ENCODE measurements at places on chromosomes 7 and 10.

- no peak for DNase-seq
Observed at GRCh38 chr10:49761201-49761788, 828 bp downstream of the OGDHL start.

DNA sequence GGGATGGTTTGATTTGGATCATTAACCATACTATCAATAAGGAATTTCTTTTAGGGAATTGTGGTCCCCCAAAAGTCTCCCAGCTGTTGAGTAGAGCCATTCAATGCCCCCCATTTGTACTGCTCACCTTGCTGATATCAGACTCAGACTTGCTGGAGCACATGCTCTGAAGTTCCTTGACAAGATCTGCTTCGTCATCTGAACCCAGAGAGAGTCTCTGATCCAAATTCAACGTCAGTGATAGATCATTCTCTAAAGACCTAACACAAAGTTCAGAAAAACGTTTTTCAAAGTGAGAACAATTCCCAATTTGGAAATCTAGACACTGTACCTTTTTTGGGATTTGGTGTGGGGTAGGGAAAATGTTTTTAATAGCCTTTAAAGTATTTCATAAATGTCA is 153.9 kb downstream of the CTTNBP2 start:
- no peak for DNase-seq

- DNase-seq, result no peak
Observed at GRCh38 chr10:120970595-120971529, 119.7 kb downstream of the WDR11 start.

DNA sequence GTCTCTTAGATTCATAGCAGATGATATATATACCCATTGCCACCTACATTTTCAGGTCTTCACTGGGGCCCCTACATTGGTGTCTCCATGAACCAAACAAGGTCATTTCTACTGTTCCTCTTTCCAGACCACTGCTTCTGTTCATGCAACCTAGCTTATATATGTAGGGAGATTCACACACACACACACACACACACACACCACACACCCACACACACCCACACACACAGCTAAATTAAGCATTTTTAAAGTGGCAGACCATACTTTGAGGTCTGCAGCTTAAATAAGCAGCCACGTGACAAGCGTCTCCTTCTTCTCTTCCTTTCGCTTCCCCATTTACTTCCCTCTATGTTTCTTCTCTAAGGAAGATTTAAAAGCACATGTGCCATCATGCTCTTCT is 70.0 kb upstream of the CC2D2B start:
- DNase-seq, result no peak

DNA sequence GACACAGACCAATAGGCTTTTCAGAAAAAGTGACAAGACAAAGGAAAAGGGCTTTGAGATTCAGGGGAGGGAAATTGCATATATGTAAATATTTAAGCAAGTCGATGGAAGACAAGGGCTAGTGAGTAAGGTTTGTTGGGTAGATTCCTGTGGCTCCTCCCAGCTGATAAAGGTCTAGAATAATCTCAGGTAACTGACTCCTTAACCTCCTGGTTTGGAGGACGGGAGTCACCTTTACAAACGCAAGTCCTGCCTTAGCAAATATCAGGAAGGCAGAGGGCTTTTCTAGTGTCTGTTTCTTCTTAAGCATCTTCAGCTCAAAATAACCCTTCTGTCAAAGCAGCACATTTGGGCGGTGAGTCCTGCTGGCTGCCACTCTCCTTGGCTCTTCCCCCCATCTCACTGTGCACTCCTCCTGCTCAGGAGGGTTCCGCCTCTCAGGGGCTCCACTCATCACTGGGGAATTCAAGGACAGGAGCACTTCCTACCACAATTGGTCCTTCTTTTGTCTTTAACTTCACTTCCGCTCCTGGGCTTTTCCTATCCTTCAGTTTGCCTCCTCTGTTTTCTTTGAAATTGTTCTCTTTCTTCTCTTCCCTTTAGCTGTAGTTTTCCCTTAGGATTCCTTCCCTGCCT is 496.3 kb upstream of the KLF6 start:
- no peak for DNase-seq

DNA sequence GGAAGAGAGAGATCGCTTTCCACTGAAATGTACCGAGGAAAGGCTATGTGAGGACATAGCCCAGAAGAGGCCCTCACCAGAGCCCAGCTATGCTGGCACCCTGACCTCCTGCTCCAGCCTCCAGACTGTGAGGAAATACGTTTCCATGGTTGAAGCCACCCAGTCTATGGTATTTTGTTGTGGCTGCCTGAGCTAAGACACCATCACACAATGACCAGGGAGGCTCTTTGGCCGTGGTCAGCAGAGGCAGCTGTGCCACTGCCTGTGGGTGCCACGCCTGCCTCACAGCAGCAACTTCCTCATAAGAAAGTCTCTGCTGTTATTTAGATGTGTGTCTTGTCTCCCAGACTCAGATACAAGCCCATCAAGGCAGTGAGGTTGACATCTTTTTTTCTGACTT is 182.7 kb upstream of the PLXNA4 start:
- no peak for DNase-seq

- DNase-seq, result no peak
Observed at GRCh38 chr10:88062798-88063472, 199.5 kb downstream of the PTEN start.

DNA sequence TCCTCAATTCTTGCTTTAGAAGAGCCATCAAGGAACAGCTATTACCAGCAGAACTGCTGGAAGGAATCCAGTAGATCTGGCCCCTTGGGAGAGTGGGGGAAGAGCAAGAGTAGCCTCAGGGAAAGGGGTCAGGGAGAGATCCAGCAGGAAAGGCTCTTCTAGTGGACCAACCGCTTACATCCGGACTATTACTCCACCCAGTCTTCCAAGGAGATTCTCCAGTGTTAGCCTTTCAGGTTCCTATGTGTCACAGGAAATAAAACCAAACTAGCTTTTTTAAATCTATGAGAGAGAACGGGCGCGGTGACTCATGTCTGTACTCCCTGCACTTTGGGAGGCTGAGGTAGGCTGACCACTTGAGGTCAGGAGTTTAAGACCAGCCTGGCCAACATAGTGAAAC is 34.3 kb downstream of the TET1 start:
- no peak for DNase-seq
